ENCODE measurements at places on chromosomes 7 and 10.

DNA sequence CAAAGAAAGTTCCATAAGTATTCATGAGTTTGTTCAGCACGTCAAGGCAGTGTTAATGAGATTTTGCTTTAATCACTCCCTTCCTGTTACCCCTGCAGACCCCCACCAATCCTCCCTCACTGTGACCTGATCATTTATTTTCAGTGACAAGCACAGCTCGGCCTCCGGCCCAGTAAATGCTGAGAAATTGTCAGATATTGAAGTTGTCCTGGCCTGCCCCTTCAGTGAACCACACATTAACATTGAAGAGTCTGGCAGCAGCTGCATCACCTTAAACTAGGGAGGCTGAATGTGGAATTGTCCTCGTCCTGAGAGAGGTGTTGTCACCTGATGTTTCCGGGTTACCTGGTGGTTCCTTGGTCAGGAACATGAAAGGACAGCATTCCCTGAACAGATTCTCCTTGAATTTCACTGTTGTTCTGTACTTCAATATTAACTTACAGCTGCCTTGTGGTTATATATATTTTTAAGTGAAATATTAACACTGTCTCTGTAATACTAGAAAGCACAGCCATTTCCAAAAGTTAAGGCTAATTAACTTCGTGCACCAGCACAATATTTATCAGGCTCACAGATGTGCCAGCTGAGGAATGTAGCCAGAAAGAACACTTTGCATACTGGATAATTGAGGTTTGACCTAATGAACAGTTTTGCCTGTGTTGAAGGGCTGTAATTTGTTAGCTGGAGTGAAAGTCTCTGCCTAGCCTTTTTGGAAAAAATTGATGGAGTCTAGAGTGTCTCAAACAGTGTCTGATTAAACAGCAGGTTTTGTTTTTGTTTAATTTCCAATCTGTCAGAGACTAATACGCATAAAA, 265.3 kb downstream of the HDAC9 start:
- DNase-seq: no peak

DNA sequence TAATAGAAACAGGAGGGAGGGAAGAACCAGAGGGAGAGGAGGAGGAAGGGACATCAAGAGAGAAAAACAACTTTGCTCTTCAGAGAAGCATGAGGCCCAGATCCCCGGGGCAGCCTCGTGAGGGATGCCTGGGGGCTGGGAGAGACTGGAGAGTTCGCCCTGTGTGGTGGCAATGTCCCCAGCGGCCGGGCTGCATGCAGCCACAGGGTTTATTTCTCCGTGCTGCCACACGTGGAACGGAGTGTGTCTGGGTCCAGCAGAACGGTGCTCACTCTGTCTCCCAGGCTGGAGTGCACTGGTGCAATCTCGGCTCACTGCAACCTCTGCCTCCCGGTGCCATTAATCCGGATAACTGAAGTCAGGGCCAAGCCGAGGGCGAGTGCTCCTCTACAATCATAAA, 257.7 kb downstream of the ACTR3B start:
- no peak for DNase-seq

GRCh38 chr10:29411666-29412315, 122.9 kb downstream of the LYZL1 start:
- no peak for DNase-seq

DNA sequence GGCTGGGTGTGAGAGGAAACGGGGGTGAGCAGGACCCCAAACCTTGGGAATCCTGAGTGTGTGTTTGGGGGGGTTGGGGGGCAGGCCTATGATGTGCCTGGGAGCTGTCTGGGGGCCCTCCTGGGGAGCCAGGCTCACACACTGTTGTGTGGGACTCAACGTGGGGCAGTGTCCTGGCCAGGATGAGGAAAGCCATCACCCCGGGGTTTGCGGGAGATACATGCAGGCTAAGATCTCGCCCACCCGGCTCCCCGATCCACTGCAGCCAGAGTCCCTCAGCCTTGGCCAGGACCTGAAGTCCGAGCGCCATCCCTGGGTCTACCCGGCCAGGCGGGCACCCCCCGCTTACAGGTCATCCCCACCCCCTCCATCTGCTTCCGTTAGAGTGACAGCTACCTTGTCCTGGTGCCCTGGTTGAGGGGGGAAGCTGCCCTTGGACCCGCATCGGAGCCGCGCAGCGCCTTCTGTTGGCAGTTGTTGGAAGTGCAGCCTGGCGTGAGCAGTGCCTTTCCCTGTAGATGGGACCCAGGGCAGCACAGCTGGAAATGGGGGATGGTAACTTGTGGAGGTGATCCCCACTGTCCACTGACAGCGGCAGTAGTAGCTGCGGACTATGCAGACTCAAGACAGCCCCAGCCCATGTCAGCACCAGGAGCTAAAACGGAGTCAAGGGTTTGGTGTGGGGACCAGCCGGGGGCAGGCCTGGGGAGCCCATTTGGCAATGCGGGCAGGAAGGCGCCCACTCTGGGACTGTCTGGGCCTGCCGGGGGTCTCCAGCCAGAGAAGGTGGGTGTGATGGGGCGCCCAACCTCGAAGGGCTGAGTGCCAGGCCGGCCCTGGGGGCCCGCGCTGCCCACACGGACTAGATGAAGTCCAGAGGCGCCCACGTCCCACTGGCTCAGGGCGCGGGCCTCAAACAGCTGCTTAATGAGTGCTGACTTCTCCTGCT, 885.6 kb upstream of the ZNF722 start:
- DNase-seq: no peak

- DNase-seq: no peak
Measured at GRCh38 chr10:23897861-23898260, 311.1 kb upstream of the KIAA1217 start.

GRCh38 chr10:34295142-34295548, 520.0 kb downstream of the PARD3 start:
- peak; percentile 26 for DNase-seq

DNA sequence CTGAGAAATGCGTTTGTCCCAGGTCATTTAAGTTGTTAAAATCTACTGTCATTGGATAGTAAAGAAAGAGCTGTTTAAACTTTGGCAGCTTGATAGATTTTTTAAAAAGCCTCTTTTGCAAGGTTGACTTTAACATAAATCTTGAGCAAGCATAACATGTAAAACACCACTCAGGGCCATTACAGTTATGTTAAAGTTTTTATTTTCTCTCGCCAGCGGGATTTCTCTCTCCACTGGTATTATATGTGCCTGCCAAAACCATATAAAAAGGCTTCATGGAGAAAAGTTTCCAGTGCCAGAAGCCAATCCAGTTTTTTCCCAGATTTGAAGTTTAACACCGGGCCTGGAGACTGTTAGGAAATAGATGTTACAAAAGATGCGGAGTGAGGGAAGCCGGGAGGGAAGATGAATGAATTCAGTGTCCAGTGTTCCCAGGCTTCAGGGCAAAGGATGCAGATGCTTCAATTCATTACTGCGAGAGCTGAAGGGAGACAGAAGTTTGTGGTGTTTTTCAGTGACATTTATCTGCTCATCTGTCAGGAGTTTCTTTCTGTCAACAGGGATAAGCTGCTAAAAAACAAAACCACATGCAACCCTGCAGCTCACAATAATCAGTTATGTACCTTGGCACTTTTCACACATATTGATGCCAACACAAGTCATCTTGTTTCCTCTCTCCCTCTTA, 155.5 kb downstream of the SPAG6 start:
- DNase-seq: no peak

- DNase-seq: peak; percentile 83
Measured at GRCh38 chr10:62618576-62619412, 185.7 kb upstream of the ADO start.

DNA sequence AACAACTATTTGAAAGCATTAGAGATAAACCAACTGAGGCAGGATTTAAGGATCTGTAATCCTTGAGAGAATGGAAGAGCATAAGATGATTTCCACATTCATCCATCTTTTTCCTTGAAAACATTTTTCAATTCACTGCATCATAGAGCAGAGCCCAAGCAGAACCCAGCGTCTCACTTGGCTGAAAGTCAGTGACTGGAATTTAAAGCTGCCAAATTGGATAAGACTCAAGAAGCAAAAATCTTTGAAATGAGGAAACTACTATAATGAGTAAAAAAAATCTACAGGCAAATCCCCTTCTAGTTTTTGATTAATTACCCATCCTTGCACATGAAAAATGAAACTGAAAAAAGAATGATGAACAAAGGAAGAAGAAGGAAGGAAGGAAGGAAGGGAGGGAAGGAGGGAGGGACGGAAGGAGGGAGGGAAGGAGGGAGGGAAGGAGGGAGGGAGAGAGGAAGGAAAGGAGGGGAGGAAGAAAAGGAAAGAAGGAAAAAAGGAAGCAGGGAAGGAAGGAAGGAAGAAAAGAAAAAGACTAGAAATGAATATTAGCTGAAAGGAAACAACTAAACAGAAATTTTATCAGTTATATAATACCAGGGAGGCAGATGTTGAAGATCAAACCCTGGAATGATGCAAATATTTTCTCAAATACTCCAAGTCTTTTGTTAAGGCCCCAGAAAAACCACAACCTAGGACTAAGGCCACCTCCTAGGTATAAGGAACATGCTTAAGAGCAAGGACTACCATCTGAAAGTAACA, 336.3 kb upstream of the MAGI2 start:
- DNase-seq: peak; percentile 88

DNA sequence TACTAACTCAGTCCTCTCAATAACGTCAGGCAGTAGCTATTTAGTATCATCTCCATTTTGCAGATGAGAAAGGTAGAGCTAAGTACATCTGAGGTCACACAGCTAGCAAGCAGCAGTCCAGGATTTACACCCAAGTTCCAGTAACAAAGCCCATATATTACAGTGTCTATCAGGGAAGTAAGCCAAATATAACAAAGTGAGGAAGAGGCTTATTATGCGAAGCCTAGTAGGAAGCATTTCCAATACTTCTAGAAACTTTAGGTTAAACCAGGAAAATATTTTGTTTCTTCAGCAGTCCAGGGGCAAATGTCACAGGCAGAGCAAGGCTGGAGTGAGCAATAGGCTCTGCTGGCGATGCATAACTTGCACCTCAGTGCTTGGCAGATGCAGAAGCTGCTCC, 53.9 kb downstream of the NOC3L start:
- DNase-seq: peak; percentile 36

DNA sequence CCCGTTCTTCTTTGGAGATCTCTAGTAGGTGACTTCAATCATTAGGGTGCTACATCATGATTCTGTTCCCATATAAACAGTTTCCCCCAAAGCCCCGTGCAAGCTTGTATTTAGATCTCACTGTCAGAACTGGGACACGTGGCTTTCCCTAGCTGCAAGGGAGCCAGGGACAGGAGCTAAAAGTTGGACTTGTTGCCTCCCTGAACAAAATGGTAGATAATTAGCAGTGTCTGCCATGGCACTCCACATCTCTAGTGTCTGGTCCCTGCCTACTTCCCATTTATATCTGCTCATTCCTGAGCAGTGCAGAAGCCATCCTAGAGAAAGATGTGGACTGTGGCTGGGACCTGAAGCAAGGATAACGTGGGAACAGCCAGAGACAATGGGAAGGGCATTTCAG, 76.6 kb upstream of the FGFR2 start:
- DNase-seq: no peak

- peak; percentile 69 for DNase-seq
Measured at GRCh38 chr7:30796105-30796869, 25.1 kb downstream of the MINDY4 start.

DNA sequence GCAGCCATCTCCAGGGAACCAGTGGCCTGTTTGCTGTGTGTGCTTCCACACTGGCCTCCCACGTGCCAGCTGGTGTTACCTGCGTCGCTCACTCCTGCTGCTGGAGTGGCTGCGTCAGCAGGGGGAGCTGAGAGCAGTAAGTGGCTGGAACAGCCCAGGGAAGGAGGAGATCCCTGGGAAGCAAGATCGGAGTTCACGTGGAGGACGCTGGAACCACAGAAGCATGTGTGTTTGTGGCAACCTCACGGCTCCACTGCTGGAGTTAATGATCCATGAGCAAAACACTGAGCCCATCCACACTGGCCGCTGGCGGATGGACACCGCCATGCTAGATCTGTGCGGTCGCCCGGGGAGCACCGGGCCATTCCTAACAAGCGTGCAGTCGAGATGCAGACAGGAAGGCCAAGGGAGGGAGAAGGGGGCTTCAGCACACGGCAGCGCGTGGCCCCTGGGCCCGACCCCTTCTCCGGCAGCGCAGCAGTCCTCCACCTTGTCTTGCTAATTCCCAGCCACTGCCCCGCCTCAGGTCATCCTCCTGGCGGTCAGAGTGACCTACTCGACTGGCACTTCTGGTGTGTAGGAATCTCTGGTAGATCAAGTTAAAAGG, 68.5 kb upstream of the EEPD1 start:
- peak; percentile 57 for DNase-seq

- no peak for DNase-seq
Measured at GRCh38 chr7:87426160-87426559, 49.3 kb downstream of the ABCB4 start.

- no peak for DNase-seq
Measured at GRCh38 chr7:28661826-28662595, 249.7 kb downstream of the CREB5 start.

- no peak for DNase-seq
Measured at GRCh38 chr10:119306986-119307392, 99.6 kb downstream of the GRK5 start.

DNA sequence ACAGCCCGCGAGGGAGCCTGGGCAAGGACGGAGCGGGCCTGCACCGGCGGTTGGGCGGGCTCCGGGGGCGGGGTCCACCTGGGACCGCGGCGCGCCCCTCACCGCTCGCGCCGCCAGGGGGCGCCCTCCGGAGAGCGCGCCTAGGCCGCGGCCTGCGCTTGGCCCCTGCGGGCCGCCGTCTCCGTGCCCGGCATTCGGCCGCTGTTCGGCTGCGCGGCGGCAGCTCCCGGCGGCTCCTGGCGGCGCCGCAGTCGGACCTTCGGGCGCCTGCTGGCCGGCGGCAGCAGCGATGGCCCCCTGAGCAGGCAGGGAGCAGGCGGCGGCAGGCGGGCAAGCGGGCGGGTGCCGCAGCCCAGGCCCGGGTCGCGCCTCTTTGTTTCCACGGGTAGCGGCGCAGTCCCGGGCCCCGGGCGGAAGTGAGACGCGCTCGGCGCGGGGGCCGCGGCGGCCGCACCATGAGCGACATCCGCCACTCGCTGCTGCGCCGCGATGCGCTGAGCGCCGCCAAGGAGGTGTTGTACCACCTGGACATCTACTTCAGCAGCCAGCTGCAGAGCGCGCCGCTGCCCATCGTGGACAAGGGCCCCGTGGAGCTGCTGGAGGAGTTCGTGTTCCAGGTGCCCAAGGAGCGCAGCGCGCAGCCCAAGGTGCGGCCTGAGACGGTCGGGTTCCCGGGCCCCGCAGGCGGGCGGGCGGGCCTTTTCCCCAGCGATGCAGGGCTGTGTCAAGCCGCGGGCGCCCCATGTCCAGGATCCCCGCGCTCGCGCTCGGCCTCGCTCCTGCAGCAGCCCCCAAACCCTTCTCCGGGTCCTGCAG, at the start of gene INTS15:
TSS of gene INTS15 (plus strand) at position 193 of the 816 bp plus-strand sequence. CDS start at position 456, 263 bp downstream.
- DNase-seq: peak; percentile 74

- DNase-seq: no peak
Measured at GRCh38 chr7:216360-217300, 24.3 kb downstream of the FAM20C start.

GRCh38 chr7:80272560-80273239, 138.1 kb downstream of the GNAI1 start:
- DNase-seq: no peak
